ENCODE measurements at places on chromosomes 6 and 20.
A peak's percentile ranks its signal among the peaks of the same experiment; 100 is the strongest.

DNA sequence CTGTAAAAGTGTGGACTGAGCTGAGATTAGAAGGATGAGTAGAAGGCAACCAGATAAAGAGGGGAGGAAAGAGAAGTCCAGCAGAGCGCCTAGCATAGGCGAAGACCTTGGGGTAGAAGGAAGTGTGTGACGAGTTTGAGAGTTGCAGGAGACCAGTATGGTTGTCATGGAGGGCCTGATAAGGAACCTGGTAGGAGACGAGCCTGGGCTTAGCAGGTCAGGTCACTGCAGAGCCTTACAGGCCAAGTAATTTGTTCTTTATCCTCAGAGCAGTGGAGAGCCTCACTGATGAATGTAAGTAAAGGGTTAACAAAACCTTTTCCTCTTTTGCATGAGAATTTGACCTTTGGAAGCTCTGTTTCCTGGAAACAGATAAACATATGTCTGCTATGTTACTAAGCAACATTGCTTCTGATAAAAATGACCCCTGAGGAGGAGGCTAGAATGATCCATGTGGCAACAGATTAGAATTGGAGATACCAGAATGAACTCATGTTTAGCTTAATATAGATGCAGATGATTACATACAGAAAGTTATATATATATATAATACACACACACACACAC is 2.9 kb upstream of the TMEM74B start:
- DNase-seq = no peak

GRCh38 chr6:151374036-151374683 is 17.2 kb downstream of the ZBTB2 start:
- DNase-seq = peak; percentile 38

GRCh38 chr6:50602292-50602691 is 111.0 kb upstream of the TFAP2D start:
- DNase-seq = peak; percentile 17

DNA sequence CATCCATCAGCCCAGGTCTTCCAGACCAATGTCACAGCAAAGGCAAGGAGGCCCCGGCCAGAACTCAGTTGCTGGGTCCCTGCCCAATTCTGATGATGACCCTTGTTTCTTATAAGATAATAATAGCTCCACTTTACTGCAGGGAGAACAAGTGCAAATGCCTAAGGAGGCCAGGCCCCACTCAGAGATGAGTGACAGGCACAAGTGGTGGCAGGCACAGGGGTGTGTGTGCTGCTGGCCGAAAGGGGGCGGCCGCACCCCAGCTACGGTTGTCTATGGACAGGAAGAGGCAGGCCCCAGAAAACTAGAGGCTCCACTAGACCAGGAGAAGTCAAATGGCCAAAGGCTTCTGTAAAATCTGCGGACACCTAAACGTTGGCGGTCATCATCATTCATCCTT is 28.6 kb downstream of the GNAS-AS1 start:
- DNase-seq = no peak

GRCh38 chr6:121771937-121772720 is 336.7 kb downstream of the GJA1 start:
- DNase-seq = no peak

- no peak for DNase-seq
Measured at GRCh38 chr20:13250251-13250650, 29.2 kb downstream of the ISM1 start.

GRCh38 chr6:27757307-27757706 is 154.9 kb downstream of the OR2B2 start:
- no peak for DNase-seq

- peak; percentile 46 for DNase-seq
Measured at GRCh38 chr20:43191946-43192863, 2.5 kb upstream of the PTPRT start.

Data from HAP-1 (cell line).